Activated naive CD4-positive, alpha-beta T cell treated with anti-CD3 and anti-CD28 coated beads for 36 hours (primary cell): ENCODE measurements at places on chromosomes 12 and 14. TPM values are rescaled to one million over a fixed set of nuclear protein-coding genes. Genes with fewer than 3 reads are reported as not detected.

DNA sequence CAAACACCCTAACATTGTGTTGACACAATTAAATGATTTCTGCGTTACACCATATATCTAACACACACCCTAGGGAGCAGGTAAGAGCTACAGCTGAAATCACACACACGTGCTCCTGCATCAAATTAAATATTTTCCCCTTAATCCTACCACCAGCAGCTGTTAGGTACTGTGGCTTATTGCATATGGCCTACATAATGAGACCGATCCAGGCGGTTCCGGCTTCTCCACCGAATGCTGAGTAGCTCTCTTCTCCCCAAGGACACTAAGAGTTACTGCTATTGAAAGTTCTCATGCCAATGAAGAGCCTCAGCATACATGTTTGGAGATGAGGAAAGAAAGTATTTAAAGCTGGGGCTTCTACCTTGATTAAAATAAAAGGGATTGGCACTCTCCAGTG is 472.2 kb upstream of the STXBP6 start:
- H3K4me3 ChIP-seq, result no peak overlapping the region
- H3K27ac ChIP-seq, result no peak overlapping the region
- no peaks in the 10 kb centered on the region for H3K4me1 ChIP-seq
- no peak for DNase-seq
- H3K36me3 ChIP-seq, result no peaks in the 10 kb centered on the region

KRT3 gene
- total RNA-seq, result not detected

SDSL gene
- not detected for total RNA-seq

SCAF11 gene
- 95.0 TPM for total RNA-seq

KRT82 gene
- total RNA-seq, result not detected

TMEM132D gene
- not detected for total RNA-seq

GRCh38 chr12:47034661-47035060 is 44.8 kb upstream of the PCED1B start:
- H3K27ac ChIP-seq, result no peak overlapping the region
- peaks cover 45% of the 10 kb centered on the region for H3K4me1 ChIP-seq
- H3K36me3 ChIP-seq, result no peaks in the 10 kb centered on the region
- no peak for DNase-seq
- no peak overlapping the region for H3K4me3 ChIP-seq
- H3K27me3 ChIP-seq, result no peaks in the 10 kb centered on the region

MAP3K9 gene
- 6.9 TPM for total RNA-seq

GRCh38 chr12:3683670-3684069 is 69.2 kb downstream of the CRACR2A start:
- no peak overlapping the region for H3K27ac ChIP-seq
- DNase-seq, result no peak
- no peaks in the 10 kb centered on the region for H3K4me1 ChIP-seq
- H3K4me3 ChIP-seq, result no peak overlapping the region
- H3K36me3 ChIP-seq, result peaks cover 9% of the 10 kb centered on the region

- H3K27me3 ChIP-seq, result no peaks in the 10 kb centered on the region
- H3K27ac ChIP-seq, result no peak overlapping the region
- no peaks in the 10 kb centered on the region for H3K36me3 ChIP-seq
- H3K4me3 ChIP-seq, result no peak overlapping the region
Observed at GRCh38 chr12:78878459-78878858, 13.9 kb downstream of the SYT1 start.

ESR2 gene
- total RNA-seq, result 0.43 TPM

- no peak overlapping the region for H3K4me3 ChIP-seq
- no peaks in the 10 kb centered on the region for H3K36me3 ChIP-seq
- DNase-seq, result no peak
- H3K27me3 ChIP-seq, result no peaks in the 10 kb centered on the region
- peaks cover 5% of the 10 kb centered on the region for H3K4me1 ChIP-seq
Observed at GRCh38 chr14:34328178-34328577, 133.9 kb downstream of the SPTSSA start.
